ENCODE measurements at places on chromosomes 13 and 19. TPM values are rescaled to one million over a fixed set of nuclear protein-coding genes. Genes with fewer than 3 reads are reported as not detected.

GRCh38 chr19:19420570-19421298, 15.3 kb downstream of the GATAD2A start:
- no peak for DNase-seq

DNA sequence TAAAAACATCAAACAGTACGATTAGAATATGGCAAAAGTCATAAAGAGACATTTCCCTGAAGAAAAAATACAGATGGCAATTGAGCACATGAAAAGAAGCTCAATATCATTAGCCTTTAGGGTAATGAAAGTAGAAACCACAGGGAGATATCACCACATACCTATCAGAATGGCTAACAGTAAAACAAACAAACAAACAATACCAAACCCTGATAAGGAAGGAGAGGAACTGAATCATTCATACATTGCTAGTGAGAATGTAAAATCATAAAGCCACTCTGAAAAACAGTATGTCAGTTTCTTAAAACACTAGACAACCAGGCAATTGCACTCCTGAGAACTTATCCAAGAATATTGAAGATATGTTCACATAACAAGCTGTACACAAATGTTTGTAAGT, 1342.5 kb upstream of the SLC10A2 start:
- no peak for DNase-seq

DNA sequence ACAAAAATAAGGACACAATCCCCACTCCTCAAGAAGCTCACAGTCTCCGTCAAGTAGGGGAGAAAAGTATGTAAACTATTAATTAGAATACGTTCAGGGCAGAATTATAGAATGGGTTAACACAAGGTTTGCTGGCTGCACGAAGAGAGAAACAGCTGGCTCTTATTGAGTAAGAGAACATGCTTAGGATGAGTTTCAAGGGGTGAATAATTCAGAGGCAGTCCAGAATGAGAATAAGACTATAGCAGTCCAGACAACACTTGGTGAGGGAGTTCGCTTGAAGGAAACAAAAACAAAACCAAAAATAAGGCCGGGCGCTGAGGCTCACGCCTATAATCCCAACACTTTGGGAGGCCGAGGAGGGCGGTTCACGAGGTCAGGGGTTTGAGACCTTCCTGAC, 61.9 kb downstream of the THSD1 start:
- no peak for DNase-seq

DNA sequence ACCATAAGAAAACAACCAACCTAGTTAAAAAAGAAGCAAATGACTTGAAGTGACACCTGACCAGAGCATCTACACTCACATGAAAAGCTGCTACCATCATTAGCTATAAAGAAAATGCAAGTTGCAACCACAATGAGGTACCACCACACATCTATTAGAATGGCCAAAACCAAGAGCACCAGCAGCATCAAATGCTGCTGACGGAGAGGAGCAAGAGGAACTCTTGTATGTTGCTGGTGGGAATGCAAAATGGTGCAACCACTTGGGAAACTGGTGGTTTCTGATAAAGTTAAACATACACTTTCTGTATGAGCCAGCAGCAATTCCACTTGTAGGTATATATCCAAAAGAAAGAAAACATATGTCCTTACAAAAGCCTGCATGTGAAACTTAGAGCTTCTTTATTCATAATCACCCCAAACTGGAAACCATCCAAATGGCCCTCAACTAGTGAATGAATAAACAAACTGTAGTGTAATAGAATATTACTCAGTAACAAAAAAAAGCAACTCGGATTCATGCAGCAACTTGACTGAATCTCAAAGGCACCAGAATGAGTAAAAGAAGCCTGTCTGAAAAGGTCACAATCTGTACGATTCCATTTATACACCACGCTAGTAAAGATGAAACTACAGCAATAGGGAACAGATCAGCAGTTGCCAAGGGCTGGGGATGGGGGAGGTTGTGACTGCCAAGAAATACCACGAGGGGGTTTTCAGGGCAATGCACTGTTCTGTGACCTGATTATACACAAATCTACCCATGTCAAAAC, 60.9 kb upstream of the RANBP3 start:
- DNase-seq: no peak

DNA sequence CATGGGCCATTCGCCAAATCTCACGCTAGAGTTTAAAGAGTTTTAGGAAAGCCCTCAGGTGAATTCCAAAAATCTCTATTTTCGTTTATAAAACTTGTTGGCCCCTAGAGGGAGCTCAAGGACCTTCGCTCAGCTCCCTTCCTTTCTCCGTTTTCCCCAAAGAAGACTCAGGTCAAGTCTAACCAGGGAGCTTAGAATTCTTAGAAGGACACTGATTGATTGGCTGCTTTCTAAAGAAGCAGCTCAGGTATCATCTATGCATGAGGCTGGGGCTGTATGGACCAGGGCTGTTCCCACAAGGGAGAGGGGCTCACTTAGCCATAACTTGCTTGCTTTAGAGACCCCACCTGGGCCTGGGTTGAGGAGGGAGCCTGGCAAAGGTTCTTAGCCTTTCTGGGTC, 20.5 kb downstream of the DZIP1 start:
- no peak for DNase-seq

The ZNF132 gene
- total RNA-seq: 6.7 TPM

The FUT3 gene
- total RNA-seq: not detected

The ZNF222 gene
- 4.6 TPM for total RNA-seq

All from heart right ventricle (tissue), 16 donors.